GM12878 (cell line): ENCODE measurements at places on chromosomes 7 and 10.
A peak's percentile ranks its signal among the peaks of the same experiment; 100 is the strongest.

- H3K4me1 ChIP-seq = peaks cover 5% of the 10 kb centered on the region; the same call in 1 of the 2 replicates
- H3K36me3 ChIP-seq = no peaks in the 10 kb centered on the region
- DNase-seq = no peak
- no peak overlapping the region for H3K4me3 ChIP-seq
These were observed 23.5 kb upstream of the CHST15 start for GRCh38 chr10:124116771-124117510.

DNA sequence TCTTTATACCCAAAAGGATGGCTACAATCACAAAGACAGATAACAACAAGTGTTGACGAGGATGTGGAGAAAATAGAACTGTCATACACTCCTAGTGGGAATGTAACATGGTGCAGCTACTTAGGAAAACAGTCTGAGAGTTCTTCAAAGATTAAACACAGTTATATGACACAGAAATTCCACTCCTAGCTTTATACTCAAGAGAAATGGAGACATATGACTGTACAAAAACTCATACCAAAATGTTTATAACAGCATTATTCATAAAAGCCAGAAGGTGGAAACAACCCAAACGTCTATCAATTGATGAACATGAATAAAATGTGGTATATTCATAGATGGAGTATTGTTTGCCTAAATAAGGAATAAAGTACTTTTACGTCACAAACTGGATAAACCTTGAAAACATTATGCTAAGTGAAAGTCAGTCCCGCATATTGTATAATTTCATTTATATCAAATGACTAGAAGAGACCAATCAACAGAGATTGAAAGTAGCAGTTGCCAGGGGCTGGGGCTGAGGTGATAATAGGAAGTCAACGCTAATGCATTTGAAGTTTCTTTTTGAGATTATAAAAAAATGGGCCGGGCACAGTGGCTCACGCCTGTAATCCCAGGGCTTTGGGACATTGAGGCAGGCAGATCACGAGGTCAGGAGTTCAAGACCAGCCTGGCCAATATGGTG is 61.6 kb upstream of the SRPK2 start:
- H3K36me3 ChIP-seq = no peaks in the 10 kb centered on the region
- no peak overlapping the region for H3K27ac ChIP-seq
- peaks cover 6% of the 10 kb centered on the region for H3K4me1 ChIP-seq
- H3K4me3 ChIP-seq = no peak overlapping the region
- H3K27me3 ChIP-seq = no peaks in the 10 kb centered on the region
- DNase-seq = no peak

DNA sequence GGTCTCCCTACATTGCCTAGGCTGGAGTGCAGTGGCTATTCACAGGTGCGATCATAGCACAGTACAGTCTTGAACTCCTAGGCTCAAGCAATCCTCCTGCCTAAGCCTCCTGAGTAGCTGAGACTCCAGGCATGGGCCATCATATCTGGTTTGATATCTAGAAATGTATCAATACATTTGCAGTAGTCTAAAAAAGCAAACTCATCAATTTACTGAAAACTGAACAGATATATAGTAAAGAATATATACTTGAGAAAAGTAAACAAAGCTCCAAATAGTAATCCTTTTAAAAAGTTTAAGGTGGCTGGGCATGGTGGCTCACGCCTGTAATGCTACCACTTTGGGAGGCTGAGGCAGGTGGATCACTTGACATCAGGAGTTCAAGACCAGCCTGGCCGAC is 57.1 kb upstream of the KMT2C start:
- H3K4me3 ChIP-seq = no peak overlapping the region
- DNase-seq = no peak
- H3K27ac ChIP-seq = no peak overlapping the region
- no peaks in the 10 kb centered on the region for H3K27me3 ChIP-seq
- no peaks in the 10 kb centered on the region for H3K36me3 ChIP-seq
- no peaks in the 10 kb centered on the region for H3K4me1 ChIP-seq

DNA sequence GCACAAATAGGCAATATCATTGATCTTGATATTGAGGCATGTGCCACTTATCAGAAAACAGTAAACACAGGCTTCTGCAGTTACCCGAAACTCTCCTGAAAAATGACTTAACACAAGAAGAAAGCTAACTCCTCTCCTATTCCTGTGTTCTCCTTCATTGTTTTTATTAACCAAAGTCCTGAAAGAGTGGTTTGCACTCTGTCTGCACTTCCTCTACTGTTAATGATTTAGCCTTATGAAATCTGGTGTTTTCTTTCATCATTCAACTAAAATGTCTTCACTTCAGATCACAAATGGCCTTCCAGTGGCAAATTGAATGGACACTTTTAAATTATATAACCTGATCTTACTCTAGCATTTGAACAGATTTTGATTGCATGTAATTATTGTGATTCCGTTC is 630.6 kb upstream of the PHF14 start:
- DNase-seq = no peak
- no peaks in the 10 kb centered on the region for H3K4me1 ChIP-seq
- H3K4me3 ChIP-seq = no peak overlapping the region

- no peaks in the 10 kb centered on the region; the same call in 1 of the 2 replicates for H3K27me3 ChIP-seq
- H3K4me3 ChIP-seq = no peak overlapping the region
- H3K27ac ChIP-seq = no peak overlapping the region
- H3K4me1 ChIP-seq = no peaks in the 10 kb centered on the region
- no peak for DNase-seq
These were observed 220.3 kb downstream of the STK31 start for GRCh38 chr7:23930312-23930711.

GRCh38 chr7:50308203-50308531 is 3.7 kb downstream of the IKZF1 start:
- no peaks in the 10 kb centered on the region for H3K27me3 ChIP-seq
- H3K36me3 ChIP-seq = no peaks in the 10 kb centered on the region
- H3K27ac ChIP-seq = peak overlapping the region; percentile 67

DNA sequence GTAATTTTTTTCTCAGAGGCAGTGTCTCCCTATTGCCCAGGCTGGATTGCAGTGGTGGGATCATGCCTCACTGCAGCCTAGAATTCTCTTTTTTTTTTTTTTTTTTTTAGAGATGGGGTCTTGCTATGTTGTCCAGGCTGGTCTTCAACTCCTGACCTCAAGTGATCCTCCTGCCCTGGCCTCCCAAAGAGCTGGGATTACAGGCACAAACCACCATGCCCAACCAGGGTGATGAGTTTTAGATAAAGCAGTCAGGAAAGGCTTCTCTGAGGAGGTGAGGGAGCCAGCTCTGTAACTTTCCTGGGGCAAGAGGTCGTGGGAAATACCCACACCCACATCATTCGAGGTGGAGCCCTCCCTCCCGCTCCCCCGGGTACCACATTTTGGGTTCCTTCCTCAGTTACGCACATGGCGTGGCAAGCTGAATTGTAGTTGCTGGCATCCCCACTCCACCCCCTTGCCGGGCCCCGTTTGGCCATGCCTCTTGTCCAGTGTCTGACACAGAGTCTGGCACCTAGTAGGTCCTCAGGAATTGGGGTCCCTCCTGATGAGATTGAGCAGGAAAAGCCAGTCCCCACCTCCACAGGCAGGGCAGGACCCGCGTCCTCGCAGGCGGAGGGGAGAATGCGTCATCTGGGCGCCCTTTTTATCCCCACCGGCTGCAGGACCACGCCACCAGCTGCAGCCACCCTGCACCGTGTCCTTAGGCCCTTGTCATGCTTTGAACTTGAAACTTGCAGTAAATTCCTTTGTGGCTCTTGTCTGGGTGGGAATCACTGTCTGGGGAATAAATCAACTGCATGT is 43.4 kb downstream of the CLIP2 start:
- DNase-seq = no peak
- no peaks in the 10 kb centered on the region for H3K4me1 ChIP-seq
- H3K27ac ChIP-seq = no peak overlapping the region
- H3K4me3 ChIP-seq = no peak overlapping the region
- H3K27me3 ChIP-seq = no peaks in the 10 kb centered on the region

DNA sequence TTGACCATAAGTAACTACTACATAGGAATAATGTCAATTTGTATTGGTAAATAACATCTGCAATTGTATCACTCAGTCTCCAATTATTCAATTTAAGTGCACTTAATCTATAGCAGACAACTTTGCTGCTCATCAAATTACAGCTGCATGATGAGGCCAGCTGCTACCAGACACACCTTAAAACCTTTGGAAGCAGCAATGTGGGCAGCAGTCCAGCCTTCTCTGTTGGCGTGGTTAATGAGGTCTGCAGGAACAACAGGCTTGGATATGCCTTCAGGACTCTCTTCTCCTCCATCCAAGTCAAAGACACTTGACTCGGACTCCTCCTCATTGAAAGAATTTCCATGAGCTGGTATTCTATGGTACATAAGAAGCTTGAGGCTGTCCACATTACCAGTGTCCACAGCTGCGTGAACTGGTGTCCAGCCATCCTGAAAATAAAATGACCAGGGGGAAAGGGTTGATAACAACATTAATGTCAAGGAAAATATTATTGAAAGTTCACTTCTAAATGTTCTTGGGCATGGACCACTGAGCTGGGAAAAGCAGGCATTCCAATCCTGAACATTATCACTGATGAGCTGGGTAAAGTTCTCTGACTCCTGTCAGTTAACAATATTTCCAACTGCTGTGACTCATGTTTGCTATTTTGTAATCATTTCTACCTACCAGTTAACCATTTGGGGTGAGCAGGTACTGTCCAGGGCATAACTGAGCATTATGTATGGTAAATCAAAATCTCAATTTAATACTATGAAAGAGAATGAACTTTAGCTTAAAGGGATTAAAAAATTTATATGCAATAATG is 95.7 kb downstream of the CTTNBP2 start:
- no peaks in the 10 kb centered on the region for H3K36me3 ChIP-seq
- DNase-seq = no peak
- H3K4me3 ChIP-seq = no peak overlapping the region
- peaks cover 30% of the 10 kb centered on the region for H3K4me1 ChIP-seq
- H3K27me3 ChIP-seq = no peaks in the 10 kb centered on the region

GRCh38 chr10:92641492-92641891 is 48.3 kb upstream of the HHEX start:
- no peaks in the 10 kb centered on the region for H3K4me1 ChIP-seq
- DNase-seq = no peak
- no peak overlapping the region for H3K4me3 ChIP-seq
- peaks cover 18% of the 10 kb centered on the region for H3K36me3 ChIP-seq

GRCh38 chr10:58903071-58903470 is 273.4 kb upstream of the PHYHIPL start:
- no peak overlapping the region for H3K4me3 ChIP-seq
- H3K27ac ChIP-seq = no peak overlapping the region
- no peak for DNase-seq
- no peaks in the 10 kb centered on the region for H3K36me3 ChIP-seq
- H3K4me1 ChIP-seq = no peaks in the 10 kb centered on the region
- no peaks in the 10 kb centered on the region for H3K27me3 ChIP-seq

DNA sequence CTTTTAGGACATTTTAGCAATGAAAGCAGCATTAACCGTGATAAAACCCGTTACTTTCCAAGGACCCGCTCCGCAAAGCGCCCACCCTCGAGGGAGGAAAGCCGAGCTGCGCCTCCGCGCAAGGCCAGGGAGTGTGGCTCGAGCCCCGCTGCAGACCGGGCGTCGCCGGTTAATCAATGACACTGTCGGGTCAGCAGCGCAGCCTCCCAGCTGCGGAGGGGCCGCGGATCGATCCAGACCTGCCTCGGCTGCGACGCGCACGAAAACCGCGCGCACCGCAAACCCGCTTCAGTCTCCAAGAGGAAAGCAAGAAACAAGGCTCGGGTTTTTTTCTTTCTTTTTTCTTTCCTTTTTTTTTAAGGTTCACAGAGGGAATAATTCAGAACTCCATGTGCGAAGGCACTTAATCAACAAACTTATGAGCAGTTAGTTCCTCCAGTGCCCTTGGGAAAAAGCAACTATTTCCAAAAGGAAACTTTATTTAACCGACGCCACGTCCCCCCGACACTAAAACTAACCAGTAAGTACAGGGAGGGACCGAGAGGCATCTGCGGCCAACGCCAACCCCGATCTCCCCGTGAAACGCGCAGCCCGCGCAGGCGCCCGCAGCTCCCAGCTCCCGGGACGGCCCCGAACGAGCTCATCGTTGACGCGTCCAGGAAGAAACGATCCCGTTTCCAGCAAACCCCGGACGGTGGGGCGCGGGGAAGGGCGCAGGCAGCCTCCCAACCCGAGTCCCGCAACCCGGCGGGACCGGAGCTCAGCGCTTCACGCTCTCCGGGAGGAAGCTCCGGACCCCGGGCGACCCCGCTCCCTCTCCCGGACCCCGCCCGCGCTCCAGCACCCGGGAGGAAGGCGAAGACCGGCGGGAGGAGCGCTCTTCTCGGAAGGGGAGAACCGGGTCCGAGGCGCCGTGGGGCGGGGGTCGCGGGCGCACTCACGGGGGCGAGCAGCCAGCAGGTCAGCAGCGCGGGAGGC is 598 bp downstream of the VIPR2 start:
- no peak for DNase-seq
- no peaks in the 10 kb centered on the region for H3K4me1 ChIP-seq
- H3K36me3 ChIP-seq = no peaks in the 10 kb centered on the region
- H3K27ac ChIP-seq = no peak overlapping the region

GRCh38 chr7:155300641-155301452 is 3.2 kb downstream of the INSIG1 start:
- H3K27ac ChIP-seq = 0 out of 2 replicates have a peak overlapping the region, but pooled peaks have one; percentile 63
- peaks cover 10% of the 10 kb centered on the region for H3K36me3 ChIP-seq
- no peaks in the 10 kb centered on the region for H3K27me3 ChIP-seq
- H3K4me3 ChIP-seq = peak overlapping the region; percentile 94
- H3K4me1 ChIP-seq = peaks cover 6% of the 10 kb centered on the region

- H3K4me1 ChIP-seq = no peaks in the 10 kb centered on the region
- H3K27ac ChIP-seq = no peak overlapping the region
- no peak for DNase-seq
- H3K27me3 ChIP-seq = no peaks in the 10 kb centered on the region
- no peak overlapping the region for H3K4me3 ChIP-seq
These were observed 281.8 kb downstream of the FGFR2 start for GRCh38 chr10:121316432-121316831.

DNA sequence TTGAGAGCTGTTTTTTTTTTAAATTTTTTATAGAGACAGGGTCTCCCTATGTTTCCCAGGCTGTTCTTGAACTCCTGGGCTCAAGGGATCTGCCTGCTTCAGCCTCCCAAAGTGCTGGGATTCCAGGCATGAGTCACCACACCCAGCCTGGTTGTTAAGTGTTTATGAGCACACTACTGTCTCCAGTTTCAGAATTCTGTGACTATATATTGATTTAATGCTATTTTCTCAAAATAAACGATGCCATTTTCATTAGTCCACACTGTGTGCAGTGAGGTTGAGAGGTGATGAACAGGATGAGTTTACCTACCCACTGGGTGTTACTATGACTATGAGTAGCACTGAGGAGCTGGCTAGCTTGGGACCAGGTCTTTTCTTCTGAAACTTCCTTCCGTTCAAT is 110.9 kb upstream of the FAM180A start:
- no peaks in the 10 kb centered on the region for H3K36me3 ChIP-seq
- no peaks in the 10 kb centered on the region for H3K27me3 ChIP-seq
